ENCODE measurements at places on chromosomes 1 and 21.

GRCh38 chr1:66244429-66244828 is 289.5 kb upstream of the SGIP1 start:
- no peak for DNase-seq

GRCh38 chr1:33234131-33234530 is 22.2 kb upstream of the ZNF362 start:
- no peak for DNase-seq

- no peak for DNase-seq
Measured at GRCh38 chr1:22971161-22971560, 1.5 kb downstream of the LACTBL1 start.

- DNase-seq: no peak
Measured at GRCh38 chr21:32795802-32796559, 24.4 kb upstream of the PAXBP1 start.

DNA sequence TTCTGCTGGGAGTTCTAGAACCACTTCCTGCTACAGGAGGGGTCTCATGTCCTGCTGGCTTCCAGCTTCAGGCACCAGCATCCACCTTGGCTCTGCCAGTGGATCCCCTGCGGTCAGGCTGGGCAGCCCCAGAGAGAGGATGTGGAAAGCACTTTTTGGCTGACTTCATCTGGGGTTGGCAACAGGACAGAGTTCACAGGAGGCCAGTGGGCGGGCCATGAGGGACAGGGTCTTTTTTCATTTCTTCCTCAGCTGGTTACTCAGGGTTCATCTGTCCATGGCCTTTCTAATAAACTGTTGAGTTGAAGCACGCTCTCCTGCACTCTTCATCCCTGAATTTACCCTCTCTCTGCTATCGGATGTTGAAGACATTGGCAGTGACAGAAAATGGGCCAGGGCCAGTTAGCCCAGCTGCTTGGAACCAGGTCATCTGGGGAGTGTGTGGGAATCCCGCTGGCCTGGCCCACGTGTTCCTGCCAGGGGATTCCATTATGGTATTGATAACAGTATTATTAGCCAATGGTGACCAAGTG is 45.2 kb downstream of the RPS6KA1 start:
- no peak for DNase-seq

DNA sequence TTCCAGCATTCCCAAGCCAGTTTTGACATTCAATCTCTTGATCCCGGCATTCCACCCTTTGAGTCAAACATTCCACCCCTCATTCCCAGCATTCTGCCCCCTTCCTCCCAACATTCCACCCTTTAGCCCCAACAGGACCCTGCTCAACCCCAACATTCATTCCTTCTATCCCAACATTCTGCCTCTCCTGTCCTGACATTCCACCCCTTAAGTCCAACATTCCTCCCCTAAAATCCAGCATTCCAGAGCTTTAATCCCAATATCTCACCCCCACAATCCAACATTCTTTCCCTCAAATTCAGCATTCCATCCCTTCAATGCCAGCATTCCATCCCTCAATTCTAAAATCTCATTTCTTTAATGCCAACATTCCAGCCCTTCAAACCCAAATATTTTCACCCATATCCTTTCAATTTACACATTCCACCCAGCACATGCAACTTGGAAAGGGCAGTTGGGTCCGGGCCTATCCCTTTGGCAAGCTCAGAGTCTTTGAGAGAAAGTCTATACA is 22.9 kb downstream of the DDX20 start:
- no peak for DNase-seq

- no peak for DNase-seq
Measured at GRCh38 chr1:76186554-76187170, 112.1 kb downstream of the ST6GALNAC3 start.

- DNase-seq: no peak
Measured at GRCh38 chr1:182430263-182431068, 19.5 kb upstream of the RGSL1 start.

GRCh38 chr1:178528228-178528952 is 15.5 kb downstream of the TEX35 start:
- no peak for DNase-seq

- DNase-seq: no peak
Measured at GRCh38 chr1:10161541-10162290, 48.7 kb upstream of the KIF1B start.

DNA sequence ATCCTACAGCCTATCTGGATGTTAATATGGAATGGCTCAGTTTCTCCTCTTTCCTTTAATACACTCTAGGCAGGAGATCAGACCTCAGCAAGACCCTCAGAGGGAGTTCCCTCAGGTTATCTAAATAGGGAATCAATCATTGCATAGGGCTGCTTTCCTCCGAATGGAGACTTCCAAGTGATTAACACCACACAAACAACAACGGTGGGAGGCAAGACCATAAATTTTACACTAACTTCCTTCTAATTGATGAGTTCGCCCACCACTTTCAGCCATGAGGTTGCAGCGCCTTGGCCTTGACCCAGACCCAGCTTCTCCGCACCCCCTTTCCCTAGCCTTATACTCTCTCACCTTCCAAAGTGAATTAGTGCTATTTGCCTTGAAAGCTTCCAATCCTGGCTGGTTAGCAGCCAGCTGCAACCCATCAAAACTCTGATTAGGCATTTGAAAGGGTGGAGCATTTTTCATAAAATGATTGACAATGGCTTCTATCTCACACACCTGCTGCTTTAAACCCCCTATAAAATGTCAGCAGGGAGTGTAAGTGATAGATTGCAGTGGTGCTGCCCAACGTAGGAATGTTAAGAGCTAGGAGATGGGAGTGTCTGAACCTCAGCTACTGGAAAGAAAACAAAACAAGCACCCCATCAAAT is 534.9 kb upstream of the USP24 start:
- DNase-seq: no peak

GRCh38 chr1:20575541-20576336 is 13.2 kb upstream of the CDA start:
- no peak for DNase-seq

- no peak for DNase-seq
Measured at GRCh38 chr1:35062518-35063196, 16.5 kb upstream of the ZMYM1 start.

DNA sequence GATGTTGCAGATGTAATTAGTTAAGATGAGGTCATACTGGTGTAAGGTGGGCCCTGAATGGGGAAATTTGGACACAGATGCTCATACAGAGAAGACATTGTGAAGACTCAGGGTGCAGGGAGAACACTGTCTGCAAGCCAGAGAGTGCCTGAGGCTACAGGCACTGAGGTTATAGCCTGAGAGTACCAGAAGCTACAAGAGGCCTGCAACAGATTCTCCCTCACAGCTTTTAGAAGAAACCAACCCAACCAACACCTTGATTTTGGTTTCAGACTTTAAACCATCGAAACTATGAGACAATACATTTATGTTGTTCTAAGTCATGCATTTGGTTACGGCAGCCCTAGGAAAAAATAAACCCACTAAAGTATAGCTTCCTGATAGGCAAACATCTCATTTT is 321.7 kb upstream of the USP25 start:
- no peak for DNase-seq

DNA sequence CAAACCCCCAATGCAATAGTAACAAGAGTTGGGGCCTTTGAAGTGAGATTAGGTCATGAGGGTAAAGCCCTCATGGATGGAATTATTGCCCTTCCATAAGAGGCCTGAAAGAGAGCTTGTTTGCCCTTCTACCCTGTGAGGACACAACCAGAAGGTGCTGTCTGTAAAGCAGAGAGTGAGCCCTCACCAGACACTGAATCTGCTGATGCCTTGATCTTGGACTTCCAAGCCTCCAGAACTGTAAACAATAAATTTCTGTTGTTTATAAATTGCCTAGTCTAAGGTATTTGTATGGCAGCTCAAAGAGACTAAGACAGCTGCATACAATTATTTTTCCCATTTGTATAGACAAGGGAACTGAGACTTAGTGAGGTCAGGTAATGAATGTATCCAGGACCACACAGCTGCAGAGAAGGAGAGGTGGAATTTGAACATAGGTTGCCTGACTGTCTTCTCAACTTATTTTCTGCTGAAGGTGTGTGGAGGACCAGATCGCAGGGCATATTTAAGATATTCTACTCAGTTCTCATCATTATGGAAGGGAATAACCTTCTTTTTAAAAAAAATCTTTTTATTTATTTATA is 18.7 kb downstream of the IL23R start:
- DNase-seq: no peak

DNA sequence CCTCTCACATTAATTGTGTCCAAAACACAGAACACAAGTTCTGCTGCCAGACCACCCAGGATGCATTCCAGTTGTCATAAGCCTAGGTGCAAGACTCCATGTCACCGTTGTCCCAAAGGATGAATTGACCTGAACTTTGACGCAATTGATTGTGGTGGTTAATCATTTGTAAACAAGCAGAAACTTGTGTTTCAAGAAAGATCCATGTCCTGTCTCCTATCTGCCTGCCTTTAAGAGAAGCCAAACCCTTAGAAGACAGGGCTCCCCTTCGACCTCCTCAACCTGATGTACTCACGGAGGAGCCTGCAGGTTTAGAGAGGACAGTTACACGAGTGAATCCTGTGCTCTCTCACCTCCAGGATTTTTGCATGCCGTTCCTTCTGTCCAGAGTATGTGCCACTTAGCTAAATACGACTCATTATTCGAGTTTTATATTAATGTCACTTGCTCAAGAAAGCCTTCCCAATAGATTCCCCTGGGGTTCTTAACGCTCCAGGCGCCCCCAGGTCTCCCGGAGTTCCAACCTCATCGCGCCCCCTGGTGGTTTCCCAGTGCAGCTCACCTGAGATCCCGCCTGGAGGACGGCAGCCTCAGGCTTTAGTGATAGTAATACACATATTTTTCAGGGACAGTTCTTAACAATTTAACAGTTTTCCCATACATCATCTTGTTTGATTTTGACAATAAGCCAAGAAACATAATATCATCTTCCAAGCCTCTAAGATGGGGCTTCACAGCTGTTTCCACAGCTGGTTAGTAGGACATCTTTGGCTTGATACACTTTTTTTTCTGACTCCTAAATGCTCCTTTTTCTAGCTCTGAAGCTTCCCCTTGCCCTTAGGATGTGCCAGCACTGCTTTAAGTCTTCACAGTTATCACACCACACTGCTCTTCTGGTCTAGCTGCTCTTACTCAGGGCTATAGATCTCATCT is 2.4 kb upstream of the C8B start:
- no peak for DNase-seq

Measured in right forelimb (tissue), 1 donor.